ENCODE measurements at places on chromosomes 7 and 10.

DNA sequence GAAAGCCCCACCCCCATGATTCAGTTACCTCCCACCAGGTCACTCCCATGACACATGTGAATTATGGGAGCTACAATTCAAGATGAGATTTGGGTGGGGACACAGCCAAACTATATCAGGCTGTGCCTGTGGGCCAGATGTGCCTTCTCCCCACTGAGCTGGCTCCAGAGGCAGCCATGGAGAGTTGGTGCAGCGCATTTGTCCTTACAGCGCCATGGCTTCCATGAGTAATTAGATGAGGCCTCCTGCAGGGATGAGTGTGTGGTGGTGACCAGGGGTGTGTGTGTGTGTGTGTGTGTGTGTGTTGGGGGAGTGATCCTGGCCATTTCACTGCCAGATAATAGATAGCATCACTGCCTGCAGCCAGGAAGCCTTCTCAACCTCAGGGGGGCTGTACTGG lies 94.6 kb downstream of the FANK1 start:
- peak; percentile 13 for DNase-seq

GRCh38 chr10:116170815-116171250 lies 102.2 kb downstream of the GFRA1 start:
- no peak for DNase-seq

GRCh38 chr10:12501324-12501723 lies 152.0 kb downstream of the CAMK1D start:
- DNase-seq = no peak

DNA sequence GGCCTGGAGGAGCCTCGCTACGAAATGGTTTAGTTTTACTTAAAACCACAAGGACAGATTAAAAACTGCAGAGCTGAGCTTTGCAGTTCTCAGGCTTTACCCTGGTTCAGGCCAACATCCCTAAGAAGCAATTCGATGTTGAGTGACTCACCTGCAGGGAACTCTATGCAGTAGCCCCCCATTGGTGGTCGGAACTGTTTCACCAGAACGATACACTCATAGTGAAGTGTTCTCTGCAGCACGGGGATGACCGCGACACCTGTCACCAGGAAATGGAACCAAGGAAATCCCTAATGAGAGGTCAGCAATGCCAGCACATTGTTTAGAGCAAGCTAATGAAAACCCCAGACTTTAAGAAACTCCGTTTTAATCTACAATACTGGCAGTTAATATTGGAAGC lies 18.0 kb downstream of the NUDT5 start:
- peak; percentile 38 for DNase-seq

GRCh38 chr7:85115006-85115405 lies 71.8 kb downstream of the SEMA3D start:
- no peak for DNase-seq

DNA sequence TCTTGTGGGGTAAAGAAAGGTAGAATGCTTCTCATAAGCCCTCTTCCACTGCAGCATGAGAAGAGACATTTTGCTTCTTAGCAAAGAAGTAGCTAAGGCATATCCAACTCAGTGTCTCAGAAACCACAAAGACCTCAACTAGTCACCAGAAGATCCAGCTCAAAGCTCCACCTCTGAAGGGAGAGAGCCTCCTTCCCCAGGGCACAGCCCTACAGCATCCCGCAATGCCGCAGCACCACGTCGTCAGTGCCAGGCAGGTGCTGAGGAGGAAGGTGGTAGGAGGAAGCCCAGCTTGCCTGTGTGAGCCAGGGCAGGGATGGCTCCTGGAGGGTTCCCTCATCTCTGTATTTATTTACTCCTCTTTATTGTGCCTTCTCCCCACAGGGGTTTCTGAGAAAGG lies 385.6 kb upstream of the NPVF start:
- no peak for DNase-seq
